ENCODE measurements at places on chromosomes 1 and 21.

- DNase-seq = no peak
Observed at GRCh38 chr21:45607909-45608295, 35.6 kb upstream of the PCBP3 start.

DNA sequence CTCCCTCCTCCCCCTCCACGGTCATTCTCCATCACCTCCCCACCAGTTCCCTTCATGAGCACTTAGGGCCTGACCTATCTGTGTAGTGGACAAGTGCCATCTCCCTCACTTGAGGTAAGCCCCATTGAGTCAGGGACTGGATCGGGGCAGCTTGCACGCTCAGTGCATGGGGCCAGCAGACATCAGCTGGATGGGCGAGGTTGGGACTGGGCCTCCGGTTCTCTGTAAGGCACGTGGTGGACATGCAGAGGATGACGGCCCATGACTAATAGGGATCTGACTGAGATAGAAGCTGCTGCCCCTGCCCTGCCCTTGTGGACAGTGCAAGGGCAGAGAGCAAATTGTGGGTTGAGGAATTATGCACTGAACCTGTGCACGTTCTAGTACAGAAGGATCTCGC lies 120.4 kb upstream of the C1orf174 start:
- no peak for DNase-seq

GRCh38 chr1:116676291-116676690 lies 8.8 kb upstream of the IGSF3 start:
- DNase-seq = no peak

DNA sequence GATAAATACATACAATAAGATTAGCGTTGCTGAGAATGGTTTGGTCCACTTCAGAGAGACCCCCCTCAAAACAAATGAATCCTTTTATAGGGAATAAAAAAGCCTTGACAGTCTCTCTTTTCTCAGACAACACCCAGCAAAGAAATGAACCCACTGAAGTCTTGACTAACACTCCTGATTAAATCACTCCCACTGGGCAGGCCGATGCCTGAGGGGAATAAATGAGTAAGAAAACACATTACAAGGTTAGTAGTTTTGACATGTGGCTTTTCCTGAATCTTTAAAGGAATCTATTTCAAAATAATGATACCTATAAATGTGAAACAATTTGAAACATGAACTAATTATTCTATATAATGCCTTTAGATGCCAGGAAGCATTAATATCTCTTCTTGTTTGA lies 146.9 kb upstream of the POGK start:
- DNase-seq = no peak

DNA sequence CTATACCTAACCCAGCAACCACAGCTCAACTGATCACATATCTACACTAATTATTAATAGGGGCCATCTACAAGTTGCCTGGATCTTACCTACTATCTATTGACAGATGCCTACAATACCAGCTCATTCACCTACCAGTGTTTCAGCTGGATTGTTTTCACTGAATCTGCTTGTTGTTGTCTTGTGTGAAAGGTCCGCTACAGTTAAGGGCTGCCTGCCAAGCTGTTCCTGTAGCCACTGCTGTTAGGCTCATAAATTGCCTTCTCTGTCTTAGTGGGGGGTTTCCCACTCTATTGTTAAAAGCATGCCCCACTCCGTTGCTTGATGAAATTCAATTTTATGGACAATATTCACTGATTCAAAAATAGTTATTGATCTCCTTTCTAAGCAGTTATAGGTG lies 199.7 kb upstream of the TMPRSS15 start:
- DNase-seq = no peak

GRCh38 chr1:109426281-109427170 lies at the start of gene PSMA5:
TSS of gene PSMA5 (minus strand) at chr1:109426448. CDS start at chr1:109426330, 118 bp downstream.
- peak; percentile 99 for DNase-seq

GRCh38 chr1:210374600-210374953 lies 45.9 kb downstream of the HHAT start:
- no peak for DNase-seq

- DNase-seq = peak; percentile 81
Observed at GRCh38 chr1:24688621-24689195, 45.6 kb downstream of the SRRM1 start.

DNA sequence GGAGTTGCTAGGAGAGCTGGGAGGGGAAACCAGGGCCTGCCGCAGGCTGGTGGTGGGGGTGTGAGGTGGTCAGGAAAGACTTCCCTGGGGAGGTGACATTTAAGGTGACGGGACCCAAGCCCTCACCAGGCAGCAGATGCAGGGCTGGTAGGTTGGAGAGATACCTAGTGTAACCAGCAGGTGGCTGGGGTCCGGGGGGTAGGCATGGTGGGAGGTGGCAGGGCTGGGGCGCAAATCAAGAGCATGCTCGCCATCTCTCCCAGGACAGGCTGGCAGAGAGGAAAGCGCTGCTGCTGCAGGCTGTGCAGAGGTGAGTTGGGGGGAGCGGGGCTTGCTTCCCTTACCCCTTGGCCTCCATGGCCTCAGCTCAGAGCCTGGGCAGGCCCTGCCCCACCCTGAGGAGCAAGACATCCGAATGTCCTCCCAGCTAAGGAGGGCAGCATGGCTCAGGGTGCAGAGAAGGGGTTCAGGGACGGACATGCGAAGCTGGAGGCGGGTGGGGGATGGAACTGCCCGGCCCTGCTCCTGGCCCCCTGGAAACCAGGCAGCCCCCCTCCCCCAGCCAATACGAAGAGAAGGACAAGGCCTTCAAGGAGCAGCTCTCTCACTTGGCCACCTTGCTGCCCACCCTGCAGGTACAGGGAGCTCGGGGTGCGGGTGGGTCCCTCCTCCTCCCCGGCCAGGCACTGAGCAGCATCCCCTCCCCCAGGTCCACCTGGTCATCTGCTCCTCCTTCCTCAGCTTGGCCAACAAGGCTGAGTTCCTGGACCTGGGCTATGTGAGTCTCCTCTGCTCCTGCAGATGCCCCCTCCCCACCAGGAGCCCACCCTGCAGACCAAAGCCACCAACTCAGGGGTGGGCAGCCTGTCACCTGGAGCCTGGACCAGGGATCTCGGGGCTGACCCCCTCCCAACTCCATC lies 4.0 kb downstream of the RNF207 start:
- peak; percentile 75 for DNase-seq

DNA sequence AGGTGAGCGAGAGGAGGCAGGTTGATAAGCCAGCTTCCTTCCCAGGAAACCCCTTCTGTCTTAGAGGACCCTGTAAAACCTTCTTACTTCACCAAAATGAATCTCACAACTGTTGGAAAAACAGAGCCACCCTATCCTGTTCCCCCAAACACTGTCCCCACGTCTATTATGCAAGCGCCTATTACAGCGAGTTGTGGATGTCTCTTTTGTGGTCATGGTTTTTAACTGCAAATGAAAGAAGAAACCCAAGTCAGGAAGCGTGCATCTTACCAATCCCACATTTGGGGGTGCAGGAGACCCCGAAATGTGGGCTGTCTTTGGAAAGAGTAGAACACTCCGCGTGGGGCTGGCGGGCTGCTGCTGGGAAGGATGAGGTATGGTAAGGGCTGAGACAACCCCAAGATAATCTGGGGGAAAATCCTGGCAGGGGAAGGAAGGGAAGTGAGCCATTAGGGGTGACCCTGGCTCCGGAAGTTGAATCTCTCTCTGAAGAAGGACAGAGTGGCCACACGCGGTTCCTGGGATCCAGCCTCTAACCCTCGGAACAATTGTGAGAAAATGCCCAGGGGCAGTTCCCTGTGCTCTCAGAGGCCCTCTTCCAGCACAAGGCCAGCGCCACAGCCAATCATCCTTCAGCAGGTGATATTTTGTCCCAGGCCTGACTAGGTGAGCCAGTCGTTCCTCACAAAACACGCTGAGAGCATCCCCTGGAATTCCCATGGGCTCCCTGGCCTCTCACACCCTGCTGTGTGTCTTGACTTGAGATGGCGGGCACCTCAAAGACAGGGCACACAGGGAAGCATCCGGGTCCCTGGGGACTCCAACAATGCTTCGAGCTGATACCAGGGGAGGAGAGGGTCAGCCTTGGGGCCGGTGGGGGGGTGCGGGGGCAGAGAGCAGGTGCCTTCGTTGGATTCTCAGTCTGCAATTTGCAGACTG lies 168.5 kb upstream of the IRF2BP2 start:
- DNase-seq = peak; percentile 22

DNA sequence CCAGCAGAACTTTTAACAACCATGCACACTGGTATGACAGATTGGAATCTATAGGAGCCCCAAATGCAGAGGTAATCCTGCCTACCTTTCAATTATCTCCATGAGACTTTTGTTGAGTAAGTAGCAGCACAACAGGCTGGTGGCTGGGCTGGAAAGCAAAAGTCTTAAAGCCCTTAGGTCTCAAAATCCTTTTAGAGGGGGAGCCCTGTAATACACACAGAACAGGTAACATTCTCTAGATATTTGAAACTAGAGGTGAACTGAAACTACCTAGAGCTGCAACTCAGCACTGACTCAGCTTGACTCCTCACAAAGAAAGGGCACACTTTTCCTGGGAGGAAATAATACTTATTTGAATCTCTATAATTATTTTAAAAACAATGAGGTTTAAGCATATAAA lies 71.5 kb downstream of the CLCA4 start:
- no peak for DNase-seq

- no peak for DNase-seq
Observed at GRCh38 chr21:42781150-42781970, 98.0 kb downstream of the WDR4 start.

DNA sequence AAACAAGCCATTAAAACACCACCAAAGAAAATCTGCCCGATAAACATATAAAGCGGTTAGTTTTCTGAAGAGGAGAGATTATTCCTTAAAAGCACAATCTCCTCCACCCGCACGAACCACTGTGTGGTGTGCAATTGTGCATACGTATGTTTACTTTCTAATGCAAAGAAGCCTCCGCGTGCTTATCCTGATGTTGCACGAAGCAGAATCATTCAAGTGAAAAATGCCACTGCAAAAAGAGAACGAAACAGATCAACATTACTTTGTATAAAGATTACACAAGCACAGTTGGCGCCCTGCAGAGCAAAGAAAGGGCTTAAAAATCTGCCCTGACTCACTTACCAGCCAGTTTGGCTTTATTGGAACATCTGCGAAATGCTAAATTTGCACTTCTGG lies 166.8 kb downstream of the ZNF281 start:
- DNase-seq = no peak

DNA sequence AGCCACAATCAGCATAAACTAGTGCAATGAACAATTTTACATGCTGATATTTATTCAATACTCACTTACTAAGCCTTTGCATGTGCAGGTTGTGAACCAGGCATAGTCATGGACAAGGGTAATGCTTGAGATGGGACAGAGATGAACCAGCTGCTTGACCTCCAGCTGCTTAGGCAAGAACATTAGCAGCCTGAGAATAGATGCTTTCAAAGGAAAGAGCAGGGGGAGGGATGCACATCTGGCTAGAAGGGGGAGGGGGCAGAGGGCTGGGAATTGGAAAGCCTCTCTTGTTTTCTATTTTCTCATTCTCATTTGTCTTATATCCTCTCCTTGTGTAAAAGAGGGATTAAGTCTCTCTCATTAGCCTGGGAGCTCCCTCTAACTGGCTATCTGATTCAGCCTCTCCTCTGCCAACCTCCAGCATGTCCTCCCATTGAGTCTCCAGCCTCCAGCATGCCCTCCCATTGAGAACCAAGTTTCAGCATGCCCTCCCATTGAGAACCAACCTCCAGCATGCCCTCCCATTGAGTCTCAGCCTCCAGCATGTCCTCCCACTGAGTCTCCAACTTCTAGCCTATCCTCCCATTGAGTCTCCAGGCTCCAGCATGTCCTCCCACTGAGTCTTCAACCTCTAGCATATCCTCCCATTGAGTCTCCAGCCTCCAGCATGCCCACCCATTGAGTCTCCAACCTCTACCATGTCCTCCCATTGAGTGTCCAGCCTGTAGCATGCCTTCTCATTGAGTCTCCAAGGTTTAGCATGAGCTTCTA lies 38.4 kb upstream of the TRABD2B start:
- DNase-seq = no peak

DNA sequence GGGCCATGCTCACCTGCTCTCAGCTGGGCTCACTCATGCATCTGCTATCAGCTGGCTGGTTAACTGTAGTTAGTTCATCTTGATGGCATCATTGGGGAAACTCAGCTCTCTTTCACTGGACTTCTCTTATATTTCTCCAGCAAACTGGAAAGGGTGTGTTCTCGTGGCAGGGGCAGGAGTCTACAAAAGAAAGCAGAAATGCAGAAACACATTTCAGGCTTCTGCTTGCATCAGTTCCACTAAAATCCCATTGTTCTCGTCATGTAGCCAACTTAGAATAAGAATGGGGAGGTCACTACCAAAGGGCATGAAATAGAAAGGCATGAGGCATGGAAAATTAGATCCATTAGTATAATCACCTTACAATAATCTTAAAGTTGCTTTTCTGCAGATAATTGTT lies 207.3 kb downstream of the NRIP1 start:
- no peak for DNase-seq

DNA sequence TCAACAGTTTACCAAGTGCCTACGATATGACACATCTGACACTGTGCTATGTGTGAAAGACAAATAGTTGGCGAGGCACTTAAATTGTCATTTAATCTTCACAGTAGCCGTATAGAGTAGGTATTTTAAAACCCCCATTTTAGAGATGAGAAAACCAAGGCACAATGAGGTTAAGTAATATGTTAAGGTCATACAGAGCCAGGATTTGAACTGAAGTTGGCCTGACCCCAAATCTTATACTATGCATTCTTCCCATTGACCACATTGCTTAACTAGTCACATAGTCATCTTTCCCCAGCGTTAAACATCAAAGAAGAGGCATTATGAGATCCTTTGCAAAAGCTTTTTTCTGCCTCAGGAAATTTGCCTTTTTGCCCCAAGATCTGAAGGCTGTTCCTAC lies 3.9 kb downstream of the INKA2 start:
- DNase-seq = no peak

DNA sequence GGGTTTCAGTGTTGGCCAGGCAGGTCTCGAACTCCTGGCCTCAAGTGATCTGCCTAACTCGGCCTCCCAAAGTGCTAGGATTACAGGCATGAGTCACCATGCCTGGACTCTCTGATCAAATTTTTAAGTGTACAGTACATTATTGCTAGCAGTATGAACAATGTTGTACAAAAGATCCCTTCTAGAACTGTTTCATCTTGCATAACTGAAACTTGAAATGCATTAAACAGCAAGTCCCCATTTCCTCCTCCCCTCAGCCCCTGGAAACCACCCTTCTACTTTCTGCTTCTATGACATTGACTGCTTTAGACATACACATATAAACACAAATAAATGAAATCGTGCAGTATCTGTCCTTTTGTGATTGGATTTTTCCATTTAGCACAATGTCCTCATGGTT lies 463.4 kb downstream of the PTPRC start:
- no peak for DNase-seq

GRCh38 chr1:23619299-23620188 lies 60.2 kb upstream of the ID3 start:
- DNase-seq = peak; percentile 95

GRCh38 chr1:72846476-72847278 lies 564.3 kb upstream of the NEGR1 start:
- no peak for DNase-seq

All from NAMALWA (cell line).